ENCODE measurements at places on chromosomes 7 and 10.

- DNase-seq, result no peak
Observed at GRCh38 chr10:75101416-75102251, 9.8 kb upstream of the SAMD8 start.

GRCh38 chr10:70656489-70656888 lies 15.8 kb upstream of the ADAMTS14 start:
- peak; percentile 6 for DNase-seq

DNA sequence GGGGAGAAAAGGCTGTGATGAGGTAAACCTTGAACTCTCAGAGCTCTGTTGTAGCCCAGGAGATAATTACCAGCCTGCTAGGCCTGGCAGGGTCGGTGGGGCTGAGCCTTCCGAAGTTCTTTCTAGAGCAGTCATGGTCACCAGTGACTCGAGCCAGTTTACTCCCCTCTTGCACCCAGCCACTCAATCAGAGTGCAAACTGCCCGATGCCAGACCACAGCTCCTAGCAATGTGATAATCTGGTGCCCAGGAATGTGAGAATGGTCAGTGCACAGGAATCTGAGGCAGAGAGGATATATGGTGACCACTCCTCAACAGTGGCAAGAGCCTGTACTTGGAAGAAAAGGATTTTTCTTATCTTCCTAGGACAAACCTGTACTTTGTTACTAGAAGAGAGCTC lies 46.4 kb upstream of the KMT2E start:
- no peak for DNase-seq

DNA sequence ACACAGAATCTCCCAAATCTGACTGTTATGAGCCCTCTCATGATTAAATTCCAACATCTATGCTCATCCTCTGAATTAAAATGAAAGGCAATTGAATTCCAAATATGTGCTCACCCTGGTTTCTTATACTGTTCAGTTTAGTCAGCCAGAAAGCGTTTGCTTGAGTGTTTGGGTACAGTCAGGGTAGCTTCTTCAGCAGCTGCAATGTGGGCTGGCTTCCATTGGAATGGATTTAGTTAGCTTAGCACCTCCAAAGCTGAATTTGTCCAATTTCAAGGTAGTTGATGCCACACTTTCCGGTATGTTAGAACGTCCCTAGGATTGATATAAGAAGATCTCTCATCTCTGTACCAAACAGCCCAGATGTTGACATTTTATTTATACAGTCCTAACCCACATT lies 9.3 kb downstream of the KLHL7 start:
- no peak for DNase-seq

DNA sequence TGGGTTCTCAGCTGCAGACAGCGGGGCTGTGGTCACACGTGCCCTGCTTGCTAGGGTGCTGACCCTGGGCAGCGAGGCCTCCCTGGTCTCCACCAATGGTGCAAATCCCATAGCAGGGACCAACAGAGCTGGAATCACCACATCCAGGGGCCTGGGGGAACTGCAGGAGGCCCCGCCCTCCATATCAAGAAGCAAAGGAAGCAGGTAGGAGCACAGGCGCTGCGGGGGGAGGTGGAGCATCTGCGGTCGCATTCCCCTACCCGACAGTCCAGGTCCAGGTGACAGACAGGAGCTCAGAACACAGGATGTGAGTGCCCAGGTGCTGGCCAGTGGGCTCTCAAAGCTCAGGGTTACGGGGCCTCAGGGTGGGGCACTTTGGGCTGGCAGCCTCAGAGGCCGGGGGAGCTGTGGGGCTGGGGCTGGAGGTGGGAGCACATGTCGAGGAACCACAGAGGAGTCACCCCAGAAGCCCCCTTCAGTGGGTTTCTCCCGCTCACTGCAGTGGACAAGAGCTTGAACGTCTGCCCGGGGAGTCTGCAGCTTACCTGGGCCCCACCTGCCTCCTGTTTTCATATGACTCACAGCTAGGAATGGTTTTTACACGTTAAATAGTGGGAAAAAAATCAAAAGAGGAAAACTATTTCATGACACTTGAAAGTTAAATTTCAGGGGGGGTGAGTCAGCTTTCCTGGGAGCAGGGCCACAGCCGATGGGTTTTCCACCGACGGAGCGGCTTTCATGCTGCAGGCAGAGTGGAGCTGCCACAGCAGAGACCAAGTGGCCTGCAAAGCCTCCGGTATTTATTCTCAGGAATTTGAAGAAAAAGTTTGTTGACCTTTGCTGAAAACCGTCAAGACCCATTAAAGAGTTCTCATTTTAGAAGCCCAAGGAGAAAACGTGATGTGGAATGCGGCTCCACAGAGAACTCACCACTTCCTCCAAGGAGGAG lies 148.7 kb upstream of the PPP2R2D start:
- no peak for DNase-seq

GRCh38 chr10:72688208-72688651 lies 3.7 kb upstream of the MCU start:
- no peak for DNase-seq

DNA sequence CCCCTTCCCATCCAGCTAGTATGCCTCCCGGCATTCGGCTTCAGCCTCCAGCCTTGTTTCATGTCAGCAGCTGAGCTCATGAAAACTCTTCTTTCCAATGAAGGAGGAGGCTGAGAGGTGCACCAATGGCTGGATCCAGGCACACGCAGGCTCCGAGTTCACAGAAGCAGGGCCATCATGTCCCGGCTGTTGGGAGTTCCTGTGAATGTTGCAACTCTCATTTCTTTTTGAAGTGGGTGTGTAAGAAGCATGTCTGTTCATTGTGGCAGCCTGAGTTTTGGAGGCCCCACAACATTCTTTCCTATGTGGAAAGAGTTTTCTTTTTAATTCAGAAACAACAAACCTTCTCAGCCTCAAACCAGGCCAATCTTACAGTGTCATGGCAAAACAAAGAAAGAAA lies 89.7 kb downstream of the PTPRE start:
- DNase-seq, result no peak

- no peak for DNase-seq
Observed at GRCh38 chr10:105042906-105043552, 401.9 kb downstream of the SORCS3 start.

DNA sequence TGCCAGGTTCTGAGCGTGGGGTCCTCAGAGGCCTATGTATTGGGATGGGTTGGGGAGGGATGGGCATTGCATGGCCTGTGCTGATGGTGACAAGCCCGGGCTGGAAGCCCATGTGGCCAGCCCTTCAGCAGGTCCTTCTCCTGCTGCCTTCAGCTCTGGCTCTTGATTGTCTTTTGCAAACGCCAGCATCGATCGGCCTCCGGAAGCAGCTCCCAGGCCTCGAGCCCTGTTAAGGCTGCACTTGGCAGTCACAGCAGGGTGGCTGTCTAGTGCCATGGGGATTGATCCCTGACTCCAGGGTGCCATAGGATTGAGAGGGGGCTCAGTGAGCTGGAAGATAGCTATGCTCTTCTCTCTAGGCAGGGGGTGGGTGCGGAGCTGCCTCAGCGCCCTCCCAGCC lies 51.4 kb downstream of the CDH23 start:
- no peak for DNase-seq

DNA sequence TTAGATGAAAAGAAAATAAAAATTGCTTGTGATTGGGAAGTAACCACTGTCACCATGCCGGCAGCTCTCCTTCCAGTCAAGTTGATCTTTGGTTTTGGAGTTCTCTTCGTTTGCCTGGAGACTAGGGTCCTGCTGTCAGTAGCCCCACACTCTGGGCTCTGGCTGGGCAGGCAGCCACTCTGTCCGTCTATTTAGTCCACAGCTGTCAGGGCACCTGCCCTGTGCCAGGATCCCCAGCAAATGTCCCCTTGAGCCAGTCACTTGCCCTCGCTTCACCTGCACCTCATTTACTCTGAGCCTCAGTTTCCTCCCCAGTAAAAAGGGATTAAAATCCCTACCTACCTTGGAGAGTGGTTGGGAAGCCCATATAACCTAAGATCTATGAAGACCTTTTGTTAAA lies 55.5 kb downstream of the PAX2 start:
- DNase-seq, result no peak

DNA sequence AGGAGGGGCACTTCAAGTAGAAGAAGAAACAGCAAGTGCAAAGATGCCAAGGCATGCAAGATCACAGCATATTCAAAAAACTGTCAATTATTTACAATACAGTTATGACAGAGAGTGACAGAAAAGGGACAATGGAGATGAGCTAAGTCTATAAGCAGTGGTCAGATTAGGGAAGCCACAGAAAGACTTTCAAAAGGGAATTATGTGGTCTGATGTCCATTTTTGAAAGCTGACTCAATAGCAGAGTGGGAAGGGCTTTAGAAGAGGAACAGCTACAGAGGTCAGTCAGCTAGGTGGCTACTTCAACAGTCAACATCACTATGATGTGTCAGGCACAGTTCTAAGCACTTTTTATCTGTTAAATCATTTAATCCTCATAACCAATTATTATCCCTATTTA lies 45.2 kb upstream of the SPOCK2 start:
- DNase-seq, result no peak

DNA sequence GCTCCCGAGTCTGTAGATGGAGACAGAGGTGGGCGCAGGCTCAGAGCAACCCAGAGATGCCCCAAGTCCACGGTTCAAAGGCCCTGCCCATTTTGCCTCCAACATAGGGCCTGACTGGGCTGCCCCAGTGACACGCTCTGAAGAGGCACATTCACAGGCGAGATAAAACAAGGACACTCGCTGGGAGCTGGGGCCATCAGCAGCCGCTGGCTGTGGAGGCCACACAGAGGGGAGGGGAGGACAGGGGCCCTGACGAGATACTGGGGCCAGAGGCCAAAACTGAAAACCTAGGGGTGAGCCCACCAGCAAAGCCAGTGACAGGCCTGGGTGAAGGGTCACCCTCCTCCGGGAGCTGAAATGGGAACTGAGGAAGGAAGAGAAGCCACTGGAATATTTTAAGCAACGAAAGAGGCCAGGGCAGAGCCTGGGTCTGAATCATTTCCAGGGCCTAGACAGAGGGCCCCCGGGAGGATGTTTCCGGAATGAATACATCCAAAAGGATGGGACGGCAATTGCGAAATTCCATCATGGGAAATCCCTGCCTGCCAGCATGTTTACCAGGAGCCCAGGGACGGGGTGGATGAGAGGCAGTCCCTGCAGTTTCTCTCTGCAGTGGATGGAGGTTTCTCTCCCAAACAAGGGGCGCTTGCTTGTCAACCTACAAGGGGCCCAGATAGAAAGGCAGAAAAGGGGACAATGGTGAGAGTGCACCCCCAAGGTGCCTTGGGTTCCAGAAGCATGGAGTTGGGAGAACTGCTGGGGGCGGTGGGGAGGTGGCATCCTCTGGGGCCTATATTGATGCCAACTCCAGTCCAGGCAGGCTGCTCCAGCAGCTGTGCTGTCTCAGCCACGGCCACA lies 29.0 kb upstream of the HSPA12A start:
- DNase-seq, result no peak

GRCh38 chr10:60818134-60818770 lies 40.0 kb downstream of the CDK1 start:
- DNase-seq, result no peak

DNA sequence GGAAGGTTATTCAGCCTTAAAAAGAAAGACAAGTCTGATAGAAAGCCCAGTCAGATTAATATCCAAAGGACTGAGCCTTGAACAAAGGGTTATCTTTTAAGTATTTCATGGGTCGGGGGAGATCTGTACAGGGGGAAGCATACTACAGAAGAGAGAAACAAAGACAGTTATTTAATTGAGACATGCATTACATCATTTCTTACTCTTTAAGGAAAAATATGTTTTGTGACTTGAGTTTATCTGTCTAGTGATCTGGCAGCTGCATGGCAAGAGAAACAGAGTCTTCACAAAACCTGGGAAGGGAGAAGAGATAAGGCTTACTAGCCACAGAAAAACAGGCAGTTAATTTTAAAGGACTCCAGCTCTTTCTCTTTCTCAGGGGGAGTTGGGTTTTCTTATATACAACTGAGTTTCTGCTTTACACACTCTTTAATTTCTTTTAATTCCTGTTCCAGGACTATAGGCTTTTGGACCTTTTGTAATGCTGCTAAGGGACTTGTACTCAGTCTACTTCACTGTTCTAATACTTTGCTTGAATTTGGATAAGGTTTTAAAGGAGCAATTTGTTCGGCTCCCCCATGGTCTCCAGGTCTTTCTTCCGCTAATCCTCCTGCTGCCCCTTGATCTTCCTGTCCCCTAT lies 20.9 kb upstream of the CYP3A43 start:
- no peak for DNase-seq

DNA sequence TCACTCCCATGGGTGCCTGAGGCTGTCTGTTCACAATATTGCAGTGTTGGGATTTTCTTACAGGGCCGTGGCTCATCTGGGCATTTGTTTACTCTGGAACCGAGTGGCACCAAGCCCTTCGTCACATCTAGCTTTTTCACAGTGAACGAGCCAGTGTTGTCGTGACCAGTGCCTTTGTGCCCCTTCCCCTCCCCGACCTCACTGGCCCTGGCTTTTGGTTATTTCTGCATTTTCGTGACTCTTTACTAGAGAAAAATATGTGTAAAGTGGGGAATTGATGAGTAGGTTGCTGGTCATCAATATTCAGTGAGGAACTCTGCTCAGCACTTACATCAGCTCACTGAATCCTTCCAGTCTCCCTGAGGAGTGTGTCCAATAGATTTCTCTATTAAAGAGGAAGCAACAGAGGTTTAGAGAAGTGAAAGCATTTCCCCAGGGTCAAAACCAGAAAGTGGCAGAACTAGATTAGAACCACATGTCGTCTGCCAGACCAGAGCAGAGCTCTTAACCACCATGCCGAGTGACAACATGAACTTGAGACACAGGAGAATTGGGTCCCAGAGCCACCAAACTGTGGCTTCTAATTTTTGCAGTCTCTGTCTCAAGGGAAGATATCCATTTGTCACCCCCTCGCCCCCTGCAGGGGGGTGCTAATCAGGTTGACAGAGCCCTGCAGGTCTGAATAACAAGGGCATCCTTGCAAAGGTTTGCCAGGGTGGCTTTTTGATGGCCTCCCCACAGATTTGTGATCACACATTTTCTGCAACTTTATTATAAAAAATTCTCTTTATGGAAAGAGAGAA lies 125.3 kb downstream of the CHN2 start:
- DNase-seq, result no peak

DNA sequence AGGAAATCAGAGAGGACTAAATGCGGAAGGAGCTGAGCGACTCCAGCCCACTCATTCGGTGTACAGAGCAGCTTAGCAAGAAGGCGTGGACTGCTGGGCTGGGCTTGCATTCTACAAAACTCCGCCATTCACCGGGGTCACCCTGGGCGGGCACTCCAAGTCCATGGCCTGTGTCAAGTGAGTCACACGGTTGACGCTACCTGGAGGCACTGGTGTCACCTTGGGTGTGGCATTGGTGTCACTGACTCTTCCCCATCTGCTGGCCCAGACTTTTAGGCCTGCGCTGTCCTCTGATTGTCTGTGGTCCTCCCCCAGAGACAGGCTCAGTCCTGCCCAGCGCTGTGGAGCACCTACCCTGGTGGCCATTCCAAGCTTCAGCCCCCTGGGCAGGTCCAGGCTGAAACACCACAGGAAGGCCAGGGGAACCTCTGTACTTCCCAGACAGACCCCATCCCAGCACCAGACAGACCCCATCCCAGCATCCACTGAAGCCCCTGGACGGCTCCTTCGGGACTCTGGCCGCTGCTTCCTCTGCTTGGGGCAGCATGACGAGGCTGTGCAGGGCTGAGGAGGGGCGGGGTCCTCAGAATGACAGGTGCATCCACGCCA lies 30.6 kb upstream of the CNPY1 start:
- no peak for DNase-seq
